ENCODE measurements at places on chromosomes 12 and 14.

DNA sequence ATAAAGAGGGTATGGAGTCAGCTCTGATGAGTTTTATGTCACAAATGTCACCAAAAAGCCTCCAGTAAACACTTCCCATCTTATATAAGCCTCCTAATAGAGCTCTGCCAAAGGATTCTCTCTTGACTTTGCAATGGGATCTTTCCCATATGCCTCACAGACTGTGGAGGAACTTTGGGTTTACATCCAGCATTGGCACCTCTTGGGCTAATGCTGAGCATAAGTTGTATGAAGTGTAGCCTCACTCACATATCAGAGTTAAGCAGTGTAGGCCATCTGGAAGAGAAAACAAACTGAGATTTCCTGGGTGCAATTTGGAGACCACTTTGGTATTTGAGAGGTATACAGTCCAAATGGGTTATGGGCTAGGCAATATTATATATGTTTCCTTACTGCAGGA, 24.9 kb downstream of the EGLN3 start:
- no peak for DNase-seq

DNA sequence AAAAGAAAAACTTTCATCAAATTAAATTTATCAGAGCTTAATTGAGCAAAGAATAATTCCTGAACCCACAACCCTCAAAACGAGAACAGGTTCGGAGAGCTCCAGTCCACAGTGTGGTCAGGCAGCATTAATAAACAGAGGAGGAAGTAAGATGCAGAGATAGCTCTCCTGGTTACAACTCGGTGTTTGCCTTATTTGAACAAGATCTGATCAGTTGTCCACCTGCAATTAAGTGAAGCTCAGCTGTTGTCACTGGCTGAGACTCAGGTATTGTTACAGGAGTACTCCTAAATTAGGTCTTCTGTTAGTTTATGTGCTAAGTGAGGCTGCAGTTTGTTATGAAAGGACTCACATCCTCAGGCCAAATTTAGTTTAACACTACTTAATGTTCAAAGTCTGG, 451.4 kb upstream of the PDE3A start:
- no peak for DNase-seq

GRCh38 chr12:69272511-69272910, 33.1 kb downstream of the CPSF6 start:
- no peak for DNase-seq

DNA sequence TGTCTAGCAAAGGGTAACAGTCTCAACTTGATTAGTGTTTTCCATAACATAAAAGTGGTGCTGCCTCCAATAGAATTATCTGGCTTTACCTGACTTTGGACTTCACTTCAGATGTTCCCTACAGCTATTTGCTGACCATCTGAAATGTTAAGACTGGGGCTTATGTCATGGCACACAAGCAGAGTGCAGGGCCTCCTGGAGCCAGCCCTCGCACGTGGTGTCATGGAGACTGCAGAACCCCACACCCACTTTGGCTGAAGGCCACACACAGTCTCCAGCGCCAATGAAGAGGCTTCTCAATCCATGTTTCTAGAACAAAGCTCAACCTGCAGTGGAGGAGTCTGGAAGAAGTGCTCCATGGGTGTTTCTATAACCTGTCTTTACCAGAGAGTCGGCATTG, 169.6 kb upstream of the FRMD6 start:
- no peak for DNase-seq

DNA sequence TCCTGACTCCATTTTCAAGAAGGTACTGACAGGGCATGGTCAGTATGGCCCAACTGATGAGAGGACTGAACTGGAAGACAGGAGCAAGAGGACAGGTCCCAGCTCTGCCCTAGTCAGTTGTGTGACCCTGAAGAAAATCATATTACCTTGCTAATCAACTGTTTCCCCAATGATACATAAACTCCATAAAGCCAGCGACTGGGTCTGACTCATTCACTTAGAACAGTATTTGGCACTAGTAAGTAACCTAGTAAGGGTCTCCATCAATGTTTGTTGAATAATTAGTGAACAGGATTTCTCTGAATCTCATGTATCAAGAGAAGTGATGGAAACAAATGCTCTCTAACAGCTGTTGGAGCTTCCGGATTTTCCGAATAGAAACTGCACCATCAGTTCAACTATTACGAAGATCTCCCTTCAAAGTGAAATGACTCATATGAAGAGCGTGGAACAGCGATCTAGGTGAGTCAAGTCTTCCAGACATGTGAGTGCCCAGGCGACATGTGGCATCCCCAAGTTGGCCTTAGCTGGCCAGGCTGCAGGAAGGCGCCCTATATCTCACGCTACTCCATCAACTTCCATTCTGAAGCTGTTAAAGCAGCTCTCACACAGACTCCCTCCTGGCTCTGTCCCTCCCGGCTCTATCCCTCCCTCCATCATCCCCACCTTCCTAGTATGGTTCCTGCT, 94.5 kb downstream of the TTC7B start:
- no peak for DNase-seq

GRCh38 chr12:116318576-116319232, 41.2 kb upstream of the MED13L start:
- DNase-seq: no peak

- no peak for DNase-seq
Observed at GRCh38 chr12:23504641-23505399, 444.6 kb downstream of the SOX5 start.

DNA sequence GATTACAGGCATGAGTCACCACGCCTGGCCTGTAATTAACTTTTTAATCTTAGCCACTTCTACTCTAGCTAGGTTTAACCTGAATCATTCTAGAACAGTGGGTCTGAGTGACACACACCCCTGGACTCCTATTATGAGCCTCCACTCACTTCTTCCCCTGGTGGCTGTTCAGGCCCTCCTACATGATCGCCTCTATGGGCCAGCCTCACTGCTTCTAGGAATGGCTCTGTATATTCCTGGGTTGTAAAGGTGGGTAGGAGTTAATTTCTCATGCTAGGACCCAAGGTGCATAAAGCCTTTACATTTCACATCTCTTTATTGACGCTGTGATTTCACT, 8.0 kb upstream of the RNU6-8 start:
- no peak for DNase-seq

GRCh38 chr14:22555384-22556011, 33.5 kb downstream of the DAD1 start:
- no peak for DNase-seq

- no peak for DNase-seq
Observed at GRCh38 chr14:94366146-94366915, 22.1 kb downstream of the SERPINA1 start.

- DNase-seq: no peak
Observed at GRCh38 chr12:92424338-92424737, 278.5 kb upstream of the PLEKHG7 start.

- no peak for DNase-seq
Observed at GRCh38 chr14:49586673-49587460, 687 bp upstream of the RPS29 start.

- no peak for DNase-seq
Observed at GRCh38 chr12:53424626-53425514, 1.2 kb downstream of the AMHR2 start.

DNA sequence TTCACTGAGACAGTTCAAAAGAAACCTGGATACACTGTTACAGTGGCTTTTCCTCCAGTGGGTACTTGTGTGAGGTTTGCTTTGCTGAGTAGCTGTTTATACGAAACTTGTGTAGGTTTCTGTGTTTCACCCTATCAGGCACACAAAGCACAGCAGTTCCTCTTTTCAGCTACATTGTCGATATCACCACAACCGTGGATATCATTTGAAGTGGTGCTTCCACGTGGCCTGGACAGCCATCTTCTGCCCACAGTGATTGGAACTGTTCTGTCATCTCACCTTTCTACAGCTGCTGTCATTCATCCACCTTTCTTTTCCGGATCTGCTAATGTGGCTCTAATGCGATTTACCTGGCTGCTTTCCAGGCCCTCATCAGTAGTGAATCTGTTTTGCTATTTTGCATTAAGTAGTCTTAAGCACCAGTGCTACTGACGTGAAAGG, 368.8 kb downstream of the SYT1 start:
- no peak for DNase-seq

DNA sequence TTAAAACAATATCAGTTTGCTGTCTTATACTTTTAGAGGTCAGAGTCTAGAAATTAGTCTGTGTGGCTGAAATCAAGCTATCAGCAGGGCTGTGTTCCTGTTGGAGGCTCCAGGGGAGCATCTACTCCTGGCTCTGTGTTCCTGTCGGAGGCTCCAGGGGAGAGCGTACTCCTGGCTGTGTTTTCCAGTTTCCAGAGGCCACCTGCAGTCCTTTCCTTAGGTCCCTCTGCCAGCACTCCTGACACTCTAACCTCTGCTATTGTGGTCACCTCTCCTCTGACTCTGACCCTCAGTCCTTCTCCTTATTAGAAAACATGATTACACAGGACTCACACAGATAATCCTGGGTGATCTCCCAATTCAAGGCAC, 1140.7 kb upstream of the TMEM132C start:
- DNase-seq: no peak

- no peak for DNase-seq
Observed at GRCh38 chr14:56304456-56304855, 186.2 kb downstream of the PELI2 start.

DNA sequence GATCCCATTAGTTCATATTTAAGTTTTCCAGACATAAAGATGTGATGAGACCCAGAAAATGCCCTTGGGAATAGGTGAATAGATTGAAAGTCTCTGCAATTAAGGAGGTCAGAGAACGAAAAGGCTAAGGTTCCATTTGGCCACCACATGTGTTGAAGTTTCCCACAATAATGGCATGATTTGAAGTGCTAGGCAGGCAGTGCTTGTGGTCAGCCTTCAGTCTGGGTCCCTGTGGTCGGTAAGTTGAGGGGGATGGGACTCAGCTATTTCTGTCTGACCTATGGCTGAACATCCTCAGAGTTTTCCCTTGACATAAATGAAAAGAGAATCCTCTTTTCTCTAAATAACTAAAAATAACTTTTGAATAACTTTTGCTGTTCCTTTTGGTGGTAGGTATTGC, 92.4 kb downstream of the PELI2 start:
- DNase-seq: no peak

DNA sequence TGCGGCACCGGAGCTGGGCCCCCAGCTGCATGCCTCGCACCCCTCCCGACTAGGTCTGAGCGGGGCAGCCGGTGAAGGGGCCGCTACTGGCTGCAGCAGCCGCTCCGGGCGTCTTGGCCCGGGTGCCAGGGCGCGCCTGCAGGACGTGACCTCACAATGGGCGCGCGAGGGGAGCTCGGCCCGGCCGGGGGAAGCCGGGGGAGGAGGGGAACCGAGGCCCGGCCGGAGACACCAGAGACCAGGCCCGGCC, 353 bp downstream of the BAG5 start:
- no peak for DNase-seq

DNA sequence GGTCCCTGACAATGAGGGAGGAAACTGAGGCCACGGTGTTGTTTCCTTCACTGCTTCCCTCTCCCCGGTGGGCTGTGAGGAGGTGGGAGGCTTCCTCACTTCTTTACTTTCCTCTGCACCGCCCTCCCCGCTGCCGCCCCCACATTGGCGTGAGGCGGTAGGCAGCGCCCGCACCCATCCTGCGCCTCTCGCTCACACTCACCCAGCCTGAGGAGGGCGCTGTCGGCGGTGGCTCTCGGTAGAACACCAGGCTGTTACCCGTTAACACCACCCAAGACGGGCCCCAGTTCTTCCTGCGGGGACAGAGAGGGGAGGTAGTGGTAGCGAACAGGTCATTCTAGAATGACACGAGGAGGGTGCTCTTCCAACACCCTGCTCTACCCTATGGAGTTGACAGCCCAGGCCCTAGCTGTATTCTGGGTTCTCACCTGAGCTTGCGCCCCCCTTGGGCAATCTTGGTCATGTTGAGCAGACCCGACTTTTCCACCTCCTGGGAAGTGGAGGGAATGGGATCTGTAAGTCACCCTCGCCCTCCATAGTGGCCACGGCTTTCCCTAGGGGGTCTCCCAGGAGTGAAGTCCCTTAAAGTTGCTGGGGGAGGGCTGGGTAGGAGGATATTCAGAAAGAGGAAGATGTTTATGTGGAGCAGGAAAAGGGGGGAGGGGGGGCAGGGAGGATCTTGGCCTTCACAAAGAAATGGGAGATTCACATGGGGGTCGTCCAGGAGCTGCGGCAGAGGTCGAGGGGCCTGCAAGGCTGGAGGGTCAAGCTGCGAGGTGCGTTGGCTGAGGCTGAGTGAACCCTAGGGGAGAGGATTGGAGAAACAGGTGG, 3.3 kb downstream of the ARHGAP9 start:
- DNase-seq: no peak

GRCh38 chr12:82912406-82912805, 225.7 kb downstream of the TMTC2 start:
- no peak for DNase-seq

- no peak for DNase-seq
Observed at GRCh38 chr14:39102265-39102968, 618 bp downstream of the SEC23A start.

DNA sequence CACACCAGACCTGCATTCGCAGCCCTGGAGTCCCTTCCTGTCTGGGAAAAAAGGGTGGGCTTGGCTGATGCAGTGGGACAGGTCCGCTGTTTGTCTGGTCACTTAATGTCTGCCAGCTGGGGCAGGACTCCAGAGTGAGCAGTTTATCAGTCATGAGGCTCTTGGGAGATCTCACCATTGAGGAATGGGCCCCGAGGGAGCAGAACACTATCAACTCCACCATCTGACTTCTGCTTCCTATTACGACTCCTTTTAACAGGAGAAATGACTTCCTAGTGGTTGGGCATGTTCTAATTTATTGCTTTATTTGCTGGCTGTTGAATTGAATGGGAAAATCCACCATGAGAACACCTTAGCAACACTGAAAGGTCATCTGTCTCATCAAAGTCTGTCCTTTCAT, 182.5 kb upstream of the RASSF8 start:
- no peak for DNase-seq

- DNase-seq: no peak
Observed at GRCh38 chr12:124713436-124714082, 146.1 kb upstream of the NCOR2 start.

DNA sequence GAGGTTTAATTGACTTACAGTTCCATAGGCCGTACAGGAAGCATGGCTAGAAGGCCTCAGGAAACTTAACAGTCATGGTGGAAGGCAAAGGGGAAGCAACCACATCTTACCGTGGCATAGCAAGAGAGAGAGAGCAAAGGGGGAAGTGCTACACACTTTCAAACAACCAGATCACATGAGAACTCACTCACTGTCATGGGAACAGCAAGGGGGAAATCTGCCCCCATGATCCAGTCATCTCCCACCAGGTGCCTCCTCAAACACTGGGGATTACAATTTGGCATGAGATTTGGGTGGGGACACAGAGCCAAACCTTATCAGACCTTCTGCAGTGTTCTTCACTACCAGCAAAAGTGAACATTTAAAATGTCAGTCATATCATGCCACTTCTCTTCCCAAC, 58.9 kb downstream of the USP15 start:
- DNase-seq: no peak

DNA sequence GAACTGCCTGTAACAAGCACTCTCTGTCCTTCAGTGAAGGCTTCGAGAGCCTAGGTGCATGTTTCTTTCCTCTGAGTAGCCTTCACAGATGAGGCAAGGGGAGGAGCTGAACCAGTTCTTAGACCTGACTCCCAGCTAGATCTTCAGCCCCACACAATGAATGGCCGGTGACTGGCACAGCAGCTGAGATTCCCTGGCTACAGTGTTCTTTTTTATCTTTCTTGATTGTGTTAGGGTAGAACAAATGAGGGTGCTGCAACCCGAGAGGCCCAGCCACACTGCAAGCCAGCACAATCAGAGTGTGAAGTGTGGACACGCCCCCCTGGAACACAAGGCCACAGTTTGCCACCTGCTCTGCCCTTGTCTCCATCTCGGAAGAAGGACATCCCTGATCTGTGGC, 19.1 kb upstream of the COL2A1 start:
- DNase-seq: no peak

- no peak for DNase-seq
Observed at GRCh38 chr14:105087308-105087962, 22.2 kb upstream of the GPR132 start.

- DNase-seq: no peak
Observed at GRCh38 chr14:63055631-63056030, 10.4 kb upstream of the KCNH5 start.

Data from cortex of kidney (tissue), 1 donor.